ENCODE measurements at places on chromosomes 3 and 15.
A peak's percentile ranks its signal among the peaks of the same experiment; 100 is the strongest.

DNA sequence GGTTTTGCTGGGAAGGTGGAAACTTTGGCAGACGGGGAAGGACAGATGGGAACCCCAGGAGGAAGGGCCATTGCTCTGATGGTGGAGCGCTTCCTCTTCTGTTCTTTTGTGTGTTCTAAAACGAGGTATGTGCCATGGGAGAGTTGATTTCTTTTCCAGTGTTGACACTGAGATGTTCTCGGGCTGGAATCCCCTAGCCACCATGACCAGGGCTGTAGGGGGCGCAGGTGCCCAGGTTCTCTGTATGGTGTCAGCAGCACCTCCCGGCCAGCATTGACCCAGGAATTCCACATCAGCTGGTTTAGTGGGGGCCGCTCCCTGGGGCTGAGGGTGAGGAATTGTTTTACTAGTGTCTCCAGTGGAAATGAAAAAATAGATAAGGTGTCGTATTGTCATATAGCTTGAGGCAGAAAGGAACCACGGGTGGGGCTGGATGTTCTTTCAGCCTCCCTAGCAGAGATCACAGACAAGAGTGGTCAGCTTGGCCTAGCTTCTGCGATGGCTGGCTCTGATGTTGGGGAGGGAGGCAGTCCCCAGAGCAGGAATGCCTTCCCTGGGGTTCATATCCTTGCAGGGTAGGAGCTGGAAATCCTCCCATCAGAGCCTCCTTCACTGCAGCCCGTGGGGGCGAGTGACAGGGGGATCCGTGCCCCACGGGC is 34.2 kb upstream of the ACAD9 start:
- peak; percentile 14 for DNase-seq

DNA sequence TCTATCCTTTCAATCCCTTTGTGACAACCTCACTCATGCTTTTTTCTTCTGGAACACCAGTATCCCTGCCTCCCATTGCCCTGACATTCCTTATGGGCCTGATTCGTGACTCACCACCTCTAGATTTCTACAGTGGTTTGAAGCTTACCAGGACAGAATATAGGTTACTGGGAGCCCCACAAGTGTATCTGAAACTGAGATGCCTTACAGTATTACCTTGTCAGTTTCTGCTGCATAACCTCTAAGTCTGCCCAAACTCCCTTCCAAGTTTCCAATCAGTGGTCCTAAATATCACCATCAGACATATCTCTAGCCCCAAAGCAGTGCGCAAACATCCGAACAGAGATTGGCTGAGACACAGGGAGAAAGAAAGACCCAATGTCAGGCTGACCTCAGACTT is 5.6 kb downstream of the CPB1 start:
- no peak for DNase-seq

DNA sequence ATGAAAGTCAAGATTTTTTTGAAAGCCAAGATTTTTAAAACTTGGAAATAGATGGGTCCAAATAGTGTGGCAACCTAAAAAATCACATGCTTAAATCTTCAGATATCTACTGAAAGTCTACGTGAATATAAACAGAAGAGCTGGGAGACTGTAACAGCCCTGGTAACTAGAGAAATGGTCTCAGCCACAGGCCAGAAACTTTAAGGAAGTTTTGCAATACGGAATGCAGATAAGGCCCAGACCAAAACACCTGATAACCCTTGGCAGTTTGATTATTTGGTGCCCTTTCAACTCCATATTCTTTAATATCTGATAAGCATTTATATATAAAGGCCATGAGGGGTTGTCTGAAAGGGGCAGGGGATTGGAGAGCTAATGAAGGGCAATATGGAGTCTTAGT is 537.3 kb upstream of the TGFBR2 start:
- no peak for DNase-seq

DNA sequence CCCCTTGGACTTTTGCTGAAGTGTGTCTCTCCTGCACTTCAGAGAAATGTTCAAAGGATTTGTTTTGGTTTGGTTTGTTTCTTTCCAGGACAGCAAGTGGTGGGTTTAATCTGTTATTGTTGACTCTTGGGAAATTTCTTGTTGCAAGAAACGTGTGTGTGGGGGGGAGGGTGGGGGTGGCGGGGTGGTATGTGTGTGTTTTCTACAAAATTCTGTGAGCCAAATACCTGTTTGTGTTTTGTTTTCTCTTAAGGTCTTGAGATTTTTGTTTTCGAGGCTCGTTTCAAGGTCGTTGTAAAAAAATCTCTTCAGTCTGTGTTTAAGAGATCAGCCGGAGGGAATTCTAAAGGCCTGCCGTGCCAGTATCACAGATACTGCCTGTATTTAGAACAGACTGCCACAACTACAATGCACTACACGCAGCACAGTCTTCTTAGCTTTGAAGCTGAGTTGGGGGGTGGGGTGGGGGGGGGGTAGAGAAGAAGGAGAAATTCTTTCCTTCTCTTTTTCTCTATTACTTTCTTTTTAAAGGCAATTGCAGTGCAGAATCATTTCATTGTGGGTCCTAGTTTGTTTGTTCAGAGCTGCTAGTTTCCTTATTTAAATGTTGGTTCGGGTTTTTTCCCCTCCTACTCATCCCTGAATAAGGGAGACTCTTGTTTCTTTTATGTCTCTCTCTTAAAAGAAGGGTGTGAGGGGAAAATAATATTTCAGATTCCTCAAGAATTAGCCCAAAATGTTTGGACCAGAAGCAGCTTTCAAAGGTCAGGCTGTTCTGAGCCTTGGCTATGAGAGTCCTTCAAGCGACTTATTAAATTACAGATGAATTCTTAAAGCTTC is 1.4 kb upstream of the BCL6 start:
- DNase-seq: peak; percentile 19

DNA sequence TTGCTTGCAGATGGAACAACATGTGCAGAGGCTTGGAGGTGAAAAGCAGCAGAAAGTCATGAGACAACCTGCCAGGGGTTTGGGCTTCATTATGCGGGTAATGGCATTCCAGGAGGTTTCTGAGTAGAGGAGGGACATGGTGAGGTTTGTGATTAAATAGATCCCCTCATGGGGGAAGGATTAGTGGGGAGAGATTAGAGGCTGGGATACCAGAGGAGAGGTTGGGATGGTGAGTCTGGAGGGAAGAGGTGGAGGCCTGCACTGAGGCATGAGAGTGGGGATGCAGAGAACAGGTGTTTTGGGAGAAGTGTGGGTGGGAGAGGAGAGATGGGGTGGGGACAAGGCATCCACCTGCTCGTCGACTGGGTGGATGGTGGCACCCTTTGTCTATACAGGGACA is 6.8 kb upstream of the IQSEC1 start:
- DNase-seq: no peak

DNA sequence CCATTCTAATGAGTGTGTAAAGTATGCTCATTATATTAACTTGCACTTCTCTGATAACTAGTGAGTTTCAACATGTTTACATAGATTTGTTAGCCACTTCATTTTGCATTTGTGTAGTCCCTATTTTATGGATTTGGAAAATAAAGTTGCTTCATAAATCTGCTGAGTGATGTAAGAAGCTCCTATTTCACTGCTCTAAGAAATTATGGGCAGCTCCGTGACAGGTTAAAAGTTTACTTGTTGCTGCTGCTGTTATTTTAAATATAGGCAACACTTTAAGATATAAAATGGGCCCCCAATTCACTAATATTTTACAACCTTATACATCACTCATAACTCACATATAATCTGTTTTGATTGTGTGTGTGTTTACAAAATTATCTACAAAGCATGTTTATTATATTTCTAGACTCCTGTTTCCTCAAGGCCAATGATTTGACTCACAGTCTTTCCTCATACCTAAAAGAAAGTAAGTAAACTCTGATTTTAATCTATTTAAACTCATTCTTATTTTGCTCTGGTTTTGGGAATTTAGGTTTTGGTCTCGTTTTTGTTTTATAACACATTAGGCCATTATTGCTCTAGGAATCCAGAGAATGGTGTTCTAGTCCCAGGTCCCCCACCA is 51.7 kb upstream of the FILIP1L start:
- DNase-seq: no peak

GRCh38 chr3:118863731-118864322 is 170.8 kb downstream of the IGSF11 start:
- no peak for DNase-seq

- DNase-seq: peak; percentile 60
These were observed 13.3 kb upstream of the PPP1R2 start for GRCh38 chr3:195556390-195556789.

DNA sequence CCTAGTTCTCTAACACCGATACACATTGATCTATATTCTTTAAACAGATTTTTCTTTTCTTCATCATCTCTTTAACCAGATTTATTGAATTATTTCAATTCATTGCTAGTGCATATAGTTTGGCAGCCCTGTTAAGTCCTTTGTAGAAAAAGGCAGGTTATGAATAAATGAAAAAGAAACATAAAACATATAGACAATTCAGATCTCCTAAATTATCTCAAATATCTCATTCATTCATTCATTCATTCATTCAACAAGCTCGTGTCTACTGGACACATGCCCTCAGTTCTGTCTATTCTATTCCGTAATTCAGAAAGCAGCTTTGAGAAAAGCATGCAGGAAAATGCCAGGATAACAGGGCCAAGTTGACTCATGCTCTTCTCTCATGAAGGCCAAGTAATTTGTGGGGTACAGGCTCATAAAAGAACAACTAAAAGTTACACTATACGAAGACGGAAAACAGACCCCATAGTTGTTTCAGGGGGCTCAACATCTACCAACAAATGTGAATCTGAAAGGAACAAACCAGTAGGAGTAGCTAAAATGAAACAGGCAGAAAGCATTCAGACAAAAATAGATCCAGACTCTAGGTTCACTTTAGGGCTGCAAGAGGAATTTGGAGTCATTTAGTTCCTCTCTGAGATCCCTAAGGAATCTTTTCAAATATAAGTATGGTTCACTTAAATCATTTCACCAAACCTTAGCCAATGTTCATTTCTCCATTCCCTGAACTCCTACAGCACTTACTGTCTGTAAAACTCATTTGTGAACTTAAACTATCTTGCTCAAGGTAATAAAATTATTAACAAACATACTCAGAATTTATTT is 7.5 kb downstream of the ZNF148 start:
- no peak for DNase-seq

DNA sequence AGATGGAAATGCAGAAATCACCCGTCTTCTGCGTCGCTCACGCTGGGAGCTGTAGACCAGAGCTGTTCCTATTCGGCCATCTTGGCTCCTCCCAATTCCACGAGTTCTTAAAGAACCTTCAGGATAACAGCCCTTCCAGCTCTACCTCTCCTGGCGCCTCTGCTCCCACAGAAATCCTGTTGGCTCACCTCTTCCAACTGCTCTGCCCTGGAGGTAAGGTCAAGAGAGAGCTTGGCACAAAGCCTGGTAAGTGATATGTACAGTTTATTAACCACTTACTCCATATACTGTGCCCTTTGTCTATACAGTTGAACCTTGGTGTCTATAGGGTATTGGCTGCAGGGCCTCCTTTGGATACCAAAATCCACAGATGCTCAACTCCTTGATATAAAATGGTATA is 17.8 kb upstream of the FGF12 start:
- DNase-seq: no peak

DNA sequence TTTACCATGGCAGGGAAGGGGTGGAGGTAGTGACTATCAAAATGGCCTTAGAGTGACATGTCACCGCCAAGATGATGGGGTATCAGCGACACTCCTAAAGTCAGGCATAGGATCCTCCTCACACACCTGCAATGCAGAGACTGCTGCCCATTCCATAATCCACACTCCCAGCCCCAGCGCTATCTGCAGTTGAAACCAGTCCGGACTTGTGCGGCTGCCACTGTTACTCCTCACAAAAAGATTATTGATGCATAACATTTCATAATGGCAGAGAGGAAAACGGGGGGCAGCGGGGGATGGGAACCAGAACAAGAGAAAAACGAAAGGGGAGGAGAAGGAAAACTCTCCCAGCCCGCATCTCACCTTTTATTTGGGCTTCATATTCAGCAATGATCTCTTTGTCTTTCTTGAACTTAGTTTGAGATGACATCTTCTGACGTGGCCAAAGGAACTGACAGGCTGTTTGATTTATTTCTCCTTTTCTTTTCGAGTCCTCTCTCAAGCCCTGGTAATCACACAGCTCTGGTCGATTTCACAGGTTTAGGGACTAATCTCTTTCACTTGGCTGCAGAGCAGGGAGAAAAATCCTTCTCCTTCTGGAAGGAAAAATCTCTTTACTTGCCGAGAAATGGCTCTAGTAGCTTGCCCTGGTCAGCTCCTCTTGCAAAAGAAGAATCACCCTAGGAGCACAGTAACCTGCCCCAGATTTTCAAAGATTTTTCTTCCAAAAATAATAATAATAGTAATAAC is 749 bp downstream of the SRGAP3 start:
- DNase-seq: peak; percentile 4

GRCh38 chr3:136251511-136251910 is 1.4 kb downstream of the PCCB start:
- DNase-seq: no peak

DNA sequence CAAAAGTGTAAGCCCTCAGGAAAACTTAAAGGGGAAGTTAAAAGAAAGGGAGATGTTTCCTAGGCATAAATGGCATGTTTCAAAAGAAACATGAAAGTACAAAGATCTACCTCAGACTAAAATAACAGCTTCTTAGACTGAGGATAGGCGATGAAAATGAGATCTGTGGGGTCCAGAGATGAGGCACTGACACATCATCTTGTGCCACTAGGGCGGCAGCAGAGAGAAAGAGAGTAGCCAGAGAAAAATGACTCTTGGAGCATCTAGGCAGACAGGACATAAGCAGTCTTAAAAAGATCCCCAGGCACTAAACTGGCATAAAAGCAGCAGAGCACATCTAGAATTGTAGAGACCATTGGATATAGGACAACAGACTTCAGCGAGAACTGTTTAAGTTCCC is 42.5 kb upstream of the RFX7 start:
- no peak for DNase-seq

GRCh38 chr15:74835312-74835823 is 7.6 kb downstream of the ULK3 start:
- peak; percentile 67 for DNase-seq

DNA sequence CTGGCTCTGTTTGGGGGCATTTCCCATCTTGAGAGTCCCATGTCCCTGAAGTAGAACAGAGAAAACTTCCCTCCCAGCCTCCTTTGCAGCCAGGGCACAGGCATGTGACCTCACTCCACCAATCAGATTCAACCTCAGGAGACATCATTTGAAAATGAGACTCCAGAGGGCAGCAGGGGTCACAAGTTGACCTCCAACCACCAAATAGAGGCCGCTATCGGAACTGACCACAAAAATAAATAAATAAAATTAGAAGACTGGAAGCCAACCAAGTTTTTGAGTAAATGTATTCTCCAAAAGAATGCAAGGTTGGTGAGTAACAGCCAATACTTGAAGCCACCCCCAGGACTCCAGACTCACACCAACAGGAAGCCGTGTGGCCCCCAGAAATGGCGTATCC is 106.5 kb downstream of the CHSY1 start:
- DNase-seq: no peak

- peak; percentile 63 for DNase-seq
These were observed 121.2 kb downstream of the TLE3 start for GRCh38 chr15:69976366-69976994.

- no peak for DNase-seq
These were observed 234.3 kb downstream of the SHOX2 start for GRCh38 chr3:157871838-157872460.

DNA sequence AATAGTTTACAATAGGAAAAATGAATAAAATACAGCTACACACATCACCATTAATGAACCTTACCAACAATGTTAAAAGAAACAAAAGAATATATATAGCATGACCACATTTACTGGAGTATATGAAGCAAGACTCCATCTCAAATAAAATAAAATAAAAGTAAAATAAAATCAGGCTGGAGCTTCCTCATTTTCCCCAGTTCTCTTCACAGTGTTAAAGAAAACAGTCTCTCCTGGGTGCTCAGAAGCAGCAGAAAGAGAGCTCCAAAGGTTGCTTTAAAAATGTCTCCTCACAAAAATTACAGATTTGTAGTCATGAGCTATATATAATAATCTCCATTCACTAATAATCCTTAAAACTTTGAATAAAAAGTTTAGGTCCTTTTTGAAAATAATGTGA is 48.8 kb downstream of the PIK3CB start:
- DNase-seq: no peak

All from CD4-positive, alpha-beta T cell treated with Interleukin-17A for 4 hours (primary cell).